ENCODE measurements at places on chromosomes 4 and X.

DNA sequence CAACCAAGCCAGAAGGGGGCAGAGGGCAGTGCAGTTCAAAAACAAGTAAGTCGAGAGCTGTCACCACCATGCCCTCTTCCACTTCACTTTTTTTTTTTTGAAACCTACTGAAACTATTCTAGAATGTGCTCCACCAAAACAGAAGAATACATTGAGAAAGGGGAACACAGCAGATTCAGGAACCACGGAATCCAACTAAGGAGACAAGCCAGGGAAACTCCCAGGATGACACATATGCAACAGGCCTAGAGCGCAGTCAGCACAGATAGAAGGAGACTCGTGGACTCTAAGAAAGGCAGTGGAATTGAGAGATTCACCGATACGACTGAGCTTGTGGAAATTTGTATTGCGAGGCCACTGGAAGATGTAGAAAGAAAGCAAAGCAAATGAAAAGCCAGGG, 66.1 kb downstream of the PHKA2 start:
- no peak for DNase-seq

DNA sequence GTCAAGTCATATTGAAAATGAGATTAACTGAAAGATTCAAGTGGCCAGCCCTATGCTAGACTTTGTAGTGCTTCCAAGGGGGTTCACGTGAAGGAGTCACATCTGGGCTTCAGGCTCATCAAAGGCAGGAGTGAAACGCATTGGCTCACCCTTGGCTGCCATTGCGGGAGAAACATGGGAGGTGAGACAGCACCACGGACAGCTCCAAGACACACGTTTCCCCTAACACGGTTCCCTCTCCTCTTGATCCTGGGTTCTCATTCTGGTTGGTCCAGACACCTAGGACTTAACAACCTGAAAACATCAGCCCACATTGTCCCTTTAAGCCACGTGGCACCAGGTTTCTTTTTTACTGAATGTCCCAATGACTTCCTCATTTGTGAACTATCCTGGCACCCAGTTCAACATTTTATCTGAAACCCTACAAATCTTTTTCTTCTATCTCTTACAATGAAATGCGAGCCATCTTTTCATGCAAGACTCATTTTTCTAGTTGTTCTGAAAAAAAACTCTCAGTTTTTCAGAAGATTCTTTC, 279.0 kb upstream of the VCX3A start:
- DNase-seq, result no peak

GRCh38 chr4:42048394-42048793, 58.1 kb downstream of the SLC30A9 start:
- DNase-seq, result peak; percentile 94

DNA sequence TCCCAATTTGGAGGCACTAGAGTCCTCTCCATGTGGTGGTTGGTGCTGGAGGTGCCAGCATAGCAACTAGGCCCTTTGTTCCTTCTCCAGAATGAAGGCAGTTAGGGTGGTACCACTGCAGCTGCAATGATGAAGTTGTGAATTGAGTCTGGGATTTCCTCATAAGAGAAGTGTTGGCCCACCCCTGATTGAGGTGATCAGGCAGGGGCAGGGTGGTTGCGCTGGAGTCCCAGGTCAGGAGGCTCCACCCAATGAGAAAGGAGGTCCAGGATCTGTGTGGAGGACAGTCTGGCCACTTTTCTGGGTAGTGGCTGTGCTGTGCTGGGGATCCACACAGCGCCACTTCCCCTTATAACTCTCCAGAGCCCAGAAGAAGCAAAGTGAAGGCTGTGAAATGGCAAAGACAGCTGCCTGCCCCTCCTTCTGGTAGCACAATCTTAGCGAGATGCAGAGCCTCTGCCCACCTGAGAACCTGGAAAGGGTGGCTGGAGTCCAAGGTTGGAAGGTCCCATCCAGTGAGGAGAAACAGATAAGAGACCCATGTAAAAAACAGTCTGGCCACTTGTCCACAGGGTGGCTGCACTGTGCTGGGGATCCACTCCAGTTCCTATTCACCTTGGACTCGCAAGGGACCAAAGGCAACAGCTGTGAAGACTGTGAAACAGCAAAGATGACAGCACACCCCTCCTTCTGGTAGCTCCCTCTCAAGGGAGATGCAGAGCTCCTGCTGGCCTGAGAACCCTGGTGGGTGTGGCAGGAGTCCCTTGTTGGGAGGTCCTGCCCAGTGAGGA, 124.6 kb downstream of the RRAGB start:
- no peak for DNase-seq

GRCh38 chrX:120358737-120359456, 3.0 kb upstream of the ATP1B4 start:
- peak; percentile 35 for DNase-seq

DNA sequence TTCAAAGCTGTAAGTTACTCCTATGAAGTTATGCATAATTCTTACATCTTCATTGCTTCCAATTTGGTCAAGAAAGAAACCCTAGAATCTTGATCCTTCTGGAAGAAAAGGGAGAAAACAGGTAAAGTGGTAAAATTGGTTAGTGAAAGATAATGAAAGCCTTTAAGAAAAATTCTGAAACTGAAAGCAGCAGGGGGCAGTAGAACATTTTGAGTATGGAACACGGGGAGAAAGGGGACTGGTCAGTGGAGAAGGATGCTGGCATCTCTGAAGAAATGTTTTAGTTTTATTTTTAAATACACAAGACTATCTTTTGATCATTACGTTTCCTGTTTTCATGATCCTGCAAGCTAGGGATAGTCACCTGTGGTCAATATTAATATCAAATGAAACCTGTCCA, 54.3 kb downstream of the SLIT2 start:
- DNase-seq, result peak; percentile 55

- DNase-seq, result no peak
Observed at GRCh38 chrX:69313617-69314290, 148.5 kb upstream of the PJA1 start.

DNA sequence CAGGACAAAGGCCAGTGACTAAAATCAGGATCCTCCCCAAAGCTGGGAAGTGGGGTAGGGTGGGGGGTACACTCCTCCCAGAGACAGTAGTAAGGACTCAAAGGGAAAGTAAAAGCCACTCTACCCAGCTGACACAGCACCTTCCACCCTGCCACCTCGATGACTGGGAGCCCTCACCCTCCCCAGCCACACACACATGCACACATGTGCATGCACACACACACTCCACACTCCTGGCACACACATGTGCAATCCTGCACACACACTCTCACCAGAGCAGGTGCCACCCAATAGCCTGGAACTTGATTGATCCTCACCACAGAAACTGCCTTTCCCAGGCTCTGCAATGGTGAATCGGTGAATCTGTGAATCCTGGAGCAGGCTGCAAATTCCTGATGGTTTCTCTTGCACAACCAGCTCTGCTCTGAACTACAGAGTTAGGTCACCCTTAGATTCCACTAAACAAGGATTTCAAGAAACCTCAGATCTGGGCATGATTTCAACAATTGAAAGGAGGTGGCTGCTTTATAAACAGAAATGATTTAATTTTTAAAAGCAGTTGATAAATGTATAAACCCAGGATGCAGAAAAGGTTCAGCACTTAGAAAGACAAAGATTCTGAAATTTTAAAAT, 21.5 kb downstream of the AMOT start:
- DNase-seq, result peak; percentile 76

- no peak for DNase-seq
Observed at GRCh38 chr4:108219998-108220397, 51.3 kb upstream of the LEF1 start.

- DNase-seq, result peak; percentile 18
Observed at GRCh38 chr4:26238426-26238777, 82.4 kb upstream of the RBPJ start.
